Activated naive CD8-positive, alpha-beta T cell treated with anti-CD3 and anti-CD28 coated beads for 36 hours (primary cell): ENCODE measurements at places on chromosomes 3 and 15.

DNA sequence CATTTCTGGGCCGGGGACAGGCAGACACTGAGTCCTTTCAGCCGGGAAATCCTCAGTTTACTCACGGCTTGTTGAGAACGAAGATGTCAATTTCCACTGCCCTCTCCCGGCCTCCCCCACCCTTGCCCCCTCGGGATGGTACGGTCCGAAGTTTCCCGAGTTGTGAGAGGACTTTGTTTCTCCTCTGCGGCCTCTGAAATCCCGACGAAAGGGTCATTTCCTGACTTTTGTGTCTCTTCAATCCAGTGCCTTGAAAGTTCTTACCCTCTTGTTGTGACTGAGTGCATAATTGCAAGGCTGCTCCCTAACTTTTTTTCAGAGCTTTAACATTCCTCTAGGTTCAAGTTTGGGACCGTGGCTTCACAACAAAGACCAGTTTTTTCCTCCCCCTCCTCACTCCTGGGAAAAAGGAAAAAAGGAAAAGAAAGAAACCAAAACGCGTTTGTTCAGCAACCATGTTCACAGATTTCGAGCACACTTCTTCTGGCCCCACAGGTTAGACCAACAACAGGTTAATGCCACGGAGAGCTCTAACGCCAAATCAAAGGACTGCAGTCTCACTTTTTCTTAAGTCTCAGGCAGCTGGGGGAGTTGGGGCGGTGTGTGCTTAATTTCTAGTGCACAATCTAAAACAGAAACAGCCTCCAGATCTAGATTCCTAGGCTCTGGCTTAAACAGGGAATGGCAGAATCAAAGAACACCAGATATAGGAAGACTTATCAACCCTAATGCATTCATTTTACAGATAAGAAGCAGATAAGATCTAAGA is 138.9 kb downstream of the TMCO5A start:
- no peak for DNase-seq

- DNase-seq, result no peak
Observed at GRCh38 chr3:126995926-126996512, 13.1 kb downstream of the PLXNA1 start.

GRCh38 chr15:59039225-59039624 is 51.8 kb downstream of the RNF111 start:
- DNase-seq, result no peak

GRCh38 chr3:29565236-29565635 is 284.4 kb downstream of the RBMS3 start:
- DNase-seq, result no peak

GRCh38 chr3:31999907-32000439 is 18.4 kb downstream of the ZNF860 start:
- DNase-seq, result no peak

DNA sequence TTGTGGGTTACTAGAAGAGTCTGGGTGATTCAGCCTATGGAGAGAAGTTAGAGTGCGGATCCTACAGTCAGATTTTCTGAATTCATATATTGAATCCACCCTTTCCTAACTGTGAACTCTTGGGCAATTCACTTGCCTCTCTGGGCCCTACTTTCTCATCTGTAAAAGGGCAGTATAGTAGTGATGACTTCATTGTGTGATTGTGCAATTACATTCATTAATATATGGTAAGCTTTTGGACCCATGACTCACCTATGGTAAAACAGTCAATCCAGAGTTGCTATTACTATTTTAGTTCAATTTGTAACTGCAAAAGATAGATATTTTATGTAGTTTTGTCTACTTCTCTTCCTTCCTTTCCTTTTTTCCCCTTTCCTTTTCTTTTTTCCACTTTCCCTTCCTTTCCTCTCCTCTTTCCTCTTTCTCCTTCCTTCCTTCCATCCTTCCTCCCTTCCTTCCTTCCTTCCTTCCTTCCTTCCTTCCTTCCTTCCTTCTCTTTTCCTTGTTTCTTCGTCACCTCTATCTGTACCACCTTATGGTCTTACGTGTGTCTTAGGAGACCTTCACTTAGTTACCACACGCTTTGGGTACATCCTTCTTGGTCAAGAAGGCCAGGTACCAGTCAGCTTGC is 37.0 kb downstream of the GMNC start:
- DNase-seq, result no peak

DNA sequence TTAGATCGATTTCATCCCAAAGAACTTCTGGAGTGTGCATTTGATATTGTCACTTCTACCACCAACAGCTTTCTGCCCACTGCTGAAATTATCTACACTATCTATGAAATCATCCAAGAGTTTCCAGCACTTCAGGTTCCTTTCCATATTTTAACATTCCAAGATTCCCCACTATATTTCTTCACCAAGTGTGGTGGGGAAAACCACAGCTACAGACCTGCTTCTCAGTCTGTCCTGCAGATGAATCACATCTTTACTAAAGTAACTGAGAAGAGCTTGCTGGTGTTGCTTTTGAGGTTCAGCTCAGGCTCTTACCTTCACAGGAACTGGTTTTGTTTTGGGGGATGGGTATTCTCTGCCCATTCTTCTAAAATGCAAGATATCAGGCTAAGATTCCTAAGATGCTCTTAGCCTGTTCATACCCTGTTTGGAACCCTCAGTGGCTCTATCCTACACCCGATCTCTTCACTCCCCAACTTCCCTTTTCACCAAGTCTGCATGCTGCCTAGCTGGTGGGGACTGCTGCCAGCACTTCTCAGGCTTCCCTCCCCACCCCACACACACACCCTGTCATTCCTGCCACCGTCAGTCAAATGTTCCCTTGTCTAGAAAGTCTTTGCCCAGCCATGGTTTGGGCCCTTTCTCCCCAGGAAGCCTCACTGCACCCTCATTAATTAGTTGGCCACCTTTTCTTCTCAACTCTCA is 30.8 kb downstream of the SRP14 start:
- no peak for DNase-seq

DNA sequence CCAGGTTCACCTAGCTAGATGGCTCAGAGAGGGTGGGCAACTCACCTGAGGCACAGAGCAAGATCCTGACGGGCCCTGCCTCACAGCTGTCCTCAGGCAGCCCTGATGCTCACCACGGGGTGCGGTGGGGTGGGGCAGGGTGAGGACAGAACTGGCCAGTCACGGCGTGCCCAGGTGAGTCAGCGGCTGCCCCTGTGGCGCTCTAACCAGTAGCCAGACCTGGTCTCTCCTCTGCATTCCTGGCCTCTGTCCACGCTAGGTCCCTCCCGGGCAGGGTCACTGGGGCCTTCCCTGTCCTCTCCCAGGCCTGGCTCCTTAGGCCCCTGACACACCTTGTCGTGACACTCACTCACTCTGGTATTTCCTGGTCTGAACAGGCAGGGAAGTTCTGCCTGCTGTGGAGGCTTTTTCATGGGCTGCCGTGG is 901 bp downstream of the ALS2CL start:
- no peak for DNase-seq

- no peak for DNase-seq
Observed at GRCh38 chr15:98926236-98926635, 81.4 kb downstream of the PGPEP1L start.

DNA sequence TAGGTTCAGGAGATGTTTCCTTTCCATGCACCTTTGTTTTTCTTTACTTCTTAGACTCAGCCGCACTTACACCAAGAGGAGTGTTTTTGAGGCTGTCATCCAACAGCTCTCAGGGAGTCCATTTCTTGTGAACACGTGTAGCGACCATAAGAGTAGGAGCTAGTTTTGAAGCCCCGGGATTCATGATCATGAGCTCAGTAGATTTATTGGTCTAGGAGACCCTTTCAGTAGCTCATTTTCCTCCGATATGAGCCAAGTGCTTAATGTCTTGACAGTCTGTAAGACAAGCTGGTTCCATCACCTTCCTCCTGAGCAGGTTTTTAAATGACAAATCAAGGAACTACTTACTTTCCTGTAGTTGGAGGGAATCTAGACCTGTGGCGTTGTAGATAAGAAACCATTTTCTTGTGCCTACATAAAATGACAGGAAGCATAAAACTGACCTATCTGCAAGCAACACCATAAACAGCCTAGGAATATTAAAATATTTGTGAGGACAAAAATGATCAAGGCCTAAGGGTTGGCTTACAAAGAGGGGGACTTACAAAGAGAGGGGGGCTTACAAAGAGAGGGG is 172.6 kb upstream of the BHLHE40 start:
- no peak for DNase-seq

DNA sequence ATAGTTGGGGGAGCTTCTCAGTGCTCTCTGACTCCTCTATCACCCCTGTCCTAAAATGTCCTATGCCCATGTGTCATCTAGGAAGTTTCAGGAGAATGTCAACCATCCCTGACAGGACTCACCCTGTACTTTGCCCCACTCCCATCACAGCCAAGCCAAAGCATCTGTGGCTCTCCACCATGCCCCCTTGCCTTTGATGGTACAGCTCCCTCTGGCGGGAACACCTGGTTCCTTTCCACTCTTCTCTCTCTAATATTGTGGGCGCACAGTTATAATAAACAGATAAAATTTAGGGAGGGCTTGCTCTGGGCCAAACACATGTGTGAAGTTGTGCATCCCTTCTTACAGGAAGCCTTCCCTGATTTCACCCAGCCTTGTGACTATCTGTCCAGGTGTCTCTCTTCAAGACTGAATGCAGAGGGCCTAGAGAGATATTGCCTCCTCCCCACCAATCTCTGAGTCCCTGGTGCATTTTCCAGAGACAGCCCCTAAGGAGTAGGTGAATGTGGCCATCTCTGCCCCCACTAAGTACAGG is 62.8 kb downstream of the ISG20 start:
- DNase-seq, result no peak

DNA sequence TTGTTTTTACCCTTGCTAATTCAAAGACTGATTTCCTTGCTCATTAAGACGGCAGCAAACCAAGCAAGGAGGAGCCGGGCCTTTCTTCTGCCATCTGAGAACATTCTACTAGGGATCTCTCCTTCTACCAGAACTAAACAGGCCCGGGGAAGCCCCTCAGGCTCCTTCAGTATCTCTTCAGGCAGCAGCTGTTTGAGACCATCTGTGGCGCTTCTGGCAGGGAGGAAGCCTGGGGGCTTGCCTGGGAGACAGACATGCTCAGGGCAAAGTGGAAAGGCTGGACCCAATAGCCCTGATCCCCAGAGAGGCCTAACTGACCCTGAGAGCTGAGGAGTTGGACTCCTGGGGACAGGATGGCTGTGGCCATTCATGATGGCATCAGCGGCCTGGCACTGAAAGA is 67.9 kb downstream of the FEM1B start:
- no peak for DNase-seq

GRCh38 chr3:83683937-83684598 is 1274.7 kb upstream of the CADM2 start:
- DNase-seq, result no peak

DNA sequence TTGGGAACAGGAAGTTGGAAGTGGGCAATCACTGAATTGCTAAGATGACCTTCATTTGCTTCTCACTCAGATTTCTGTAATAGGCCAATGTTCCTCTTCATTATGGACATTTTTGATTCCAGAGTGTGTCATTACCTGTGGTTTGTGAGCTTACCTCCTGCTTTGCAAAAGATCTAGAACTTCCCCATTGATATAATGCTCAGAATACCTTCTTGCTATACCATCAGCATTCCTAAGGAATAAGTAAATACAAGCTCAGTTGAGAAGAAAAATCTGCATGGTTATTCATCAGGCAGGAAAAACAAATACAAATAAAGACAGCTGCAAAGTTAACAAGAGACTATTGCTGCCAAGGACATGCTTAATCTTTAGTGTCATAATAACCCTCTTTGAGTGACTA is 5.6 kb upstream of the RPL14 start:
- DNase-seq, result no peak

DNA sequence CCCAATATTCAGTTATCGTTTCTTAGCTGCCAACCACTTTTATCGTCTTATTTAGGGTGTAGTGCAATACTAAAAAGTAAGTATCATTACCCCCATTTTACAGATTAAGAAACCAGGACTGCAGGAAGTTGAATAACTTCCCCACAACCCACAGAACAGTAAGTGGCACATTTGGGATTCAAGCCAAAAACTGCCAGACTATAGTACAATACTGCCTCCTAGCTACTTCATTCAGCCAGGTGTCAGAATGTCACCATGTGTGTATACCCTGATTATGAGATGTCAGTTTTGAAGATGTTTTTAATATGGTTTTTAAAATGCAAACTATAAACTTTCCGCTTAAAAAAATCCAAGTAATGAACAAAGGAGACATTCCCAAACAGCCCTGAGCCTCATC is 74.2 kb upstream of the PROK2 start:
- no peak for DNase-seq

GRCh38 chr15:98966091-98966787 is 41.4 kb downstream of the PGPEP1L start:
- no peak for DNase-seq

DNA sequence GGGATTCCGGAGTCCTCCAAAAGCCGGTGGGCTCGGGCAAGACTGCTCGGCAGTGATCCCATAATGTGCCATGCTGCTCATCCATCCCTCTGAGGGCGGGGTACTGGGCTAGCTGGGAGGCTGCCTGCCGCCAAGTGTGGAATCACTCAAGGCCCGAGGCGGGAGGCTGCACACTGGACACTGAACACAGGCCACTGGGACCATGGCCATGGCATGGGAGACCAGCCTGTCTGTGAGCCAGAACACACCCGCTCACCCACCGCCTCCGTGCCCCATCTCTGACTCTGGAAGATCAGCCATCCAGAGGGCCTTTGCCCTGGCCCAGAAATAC is 1.4 kb downstream of the C3orf22 start:
- no peak for DNase-seq

- no peak for DNase-seq
Observed at GRCh38 chr15:77208241-77208640, 137.3 kb upstream of the TSPAN3 start.

GRCh38 chr3:77381431-77381830 is 341.5 kb downstream of the ROBO2 start:
- no peak for DNase-seq

GRCh38 chr15:100383302-100384107 is 41.7 kb upstream of the ADAMTS17 start:
- no peak for DNase-seq

GRCh38 chr3:155326244-155326643 is 32.8 kb upstream of the STRIT1 start:
- no peak for DNase-seq

DNA sequence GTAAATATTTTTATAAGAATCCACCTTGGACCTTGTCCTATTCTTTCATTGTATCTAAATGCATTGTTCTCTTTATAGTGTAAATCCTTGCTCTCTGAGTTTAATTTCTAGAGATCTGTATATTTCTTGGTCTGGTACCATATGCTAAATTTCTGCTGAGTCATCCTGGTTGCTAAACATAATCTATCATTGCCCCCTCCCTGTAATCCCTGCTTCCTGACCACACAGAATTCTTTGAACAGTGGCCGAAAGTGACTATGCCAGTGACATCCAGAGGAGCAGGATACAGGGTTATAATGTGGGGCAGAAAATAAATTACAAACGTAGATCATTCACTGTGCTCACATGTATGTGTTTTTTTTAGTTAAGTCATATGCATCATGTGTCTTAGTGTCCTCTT is 143.1 kb downstream of the DIPK2A start:
- DNase-seq, result no peak
